Right atrium auricular region (tissue), 2 donors: ENCODE measurements at places on chromosomes 7 and 10.
A peak's percentile ranks its signal among the peaks of the same experiment; 100 is the strongest.

DNA sequence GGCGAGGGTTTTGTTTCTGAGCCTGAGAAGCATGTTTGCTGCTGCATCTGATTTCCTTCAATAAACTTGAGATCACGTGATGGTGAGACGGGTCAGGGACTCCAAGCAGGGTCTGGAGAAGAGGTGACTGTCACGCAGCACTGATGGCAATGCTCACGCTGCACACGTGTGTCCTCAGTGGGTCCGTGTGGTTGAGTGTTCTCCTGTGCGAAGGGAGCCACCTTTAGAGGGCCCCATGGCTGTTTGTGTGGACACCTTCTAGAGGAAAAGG, 100.4 kb downstream of the WDR37 start:
- H3K27ac ChIP-seq: no peak overlapping the region
- no peaks in the 10 kb centered on the region for H3K36me3 ChIP-seq
- H3K27me3 ChIP-seq: no peaks in the 10 kb centered on the region

DNA sequence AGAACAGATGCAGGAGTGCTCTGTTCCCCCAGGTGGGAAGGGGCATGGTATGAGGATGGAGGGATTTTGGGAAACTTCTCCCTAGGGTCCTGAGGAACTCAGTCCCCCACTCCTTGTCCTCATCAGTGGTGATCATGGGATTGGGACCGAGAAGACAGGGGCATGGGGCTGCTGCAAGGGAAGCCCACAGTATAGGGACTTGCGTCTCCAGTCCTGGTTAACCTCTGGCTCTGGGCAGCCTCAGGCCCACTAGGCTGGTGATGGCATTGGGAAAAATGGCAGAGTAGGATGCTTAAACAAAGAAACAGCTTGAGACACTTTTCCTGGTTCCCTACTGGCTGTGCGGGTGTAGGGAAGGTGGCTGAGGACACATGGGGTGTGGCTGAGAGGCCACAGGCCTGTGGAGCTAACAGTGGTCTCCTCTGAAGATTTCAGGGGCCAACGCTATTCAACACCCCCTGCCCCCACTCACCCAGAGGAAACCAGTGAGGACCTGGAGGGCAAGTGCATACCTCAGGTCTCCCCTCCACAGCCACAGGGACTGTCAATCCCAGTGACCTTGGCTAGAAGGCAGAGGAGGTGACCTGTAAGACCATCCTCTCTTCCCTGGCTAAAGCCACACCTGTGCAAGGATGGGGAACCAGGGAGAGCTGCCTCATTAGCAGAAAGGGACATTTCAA, 261.3 kb downstream of the CCSER2 start:
- H3K4me1 ChIP-seq: no peaks in the 10 kb centered on the region
- no peak overlapping the region for H3K27ac ChIP-seq
- no peaks in the 10 kb centered on the region for H3K27me3 ChIP-seq
- no peaks in the 10 kb centered on the region for H3K36me3 ChIP-seq
- H3K4me3 ChIP-seq: no peak overlapping the region
- DNase-seq: no peak

DNA sequence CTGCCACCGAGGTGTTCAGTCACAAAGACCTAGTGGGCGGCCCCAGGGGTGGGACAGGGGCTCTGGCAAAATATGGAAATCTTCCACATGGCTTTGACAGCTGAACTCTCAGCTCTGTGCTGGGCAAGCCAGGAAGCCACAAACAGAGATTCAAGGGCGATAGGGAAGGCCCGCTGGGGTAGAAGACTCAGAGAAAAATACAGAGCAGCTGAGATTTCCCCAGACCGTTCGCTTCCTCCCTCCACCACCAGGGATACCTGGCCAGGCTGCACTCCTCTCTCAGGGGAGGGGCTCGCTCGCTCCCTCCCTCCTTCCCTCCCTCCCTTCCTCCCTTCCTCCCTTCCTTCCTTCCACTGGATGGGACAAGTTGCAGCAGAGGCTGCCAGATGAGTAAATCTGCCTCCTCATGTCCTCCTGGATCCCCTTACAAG, 260.5 kb downstream of the PRPF18 start:
- no peak overlapping the region for H3K27ac ChIP-seq
- no peak overlapping the region for H3K4me3 ChIP-seq
- DNase-seq: no peak
- H3K36me3 ChIP-seq: no peaks in the 10 kb centered on the region
- no peaks in the 10 kb centered on the region for H3K27me3 ChIP-seq

DNA sequence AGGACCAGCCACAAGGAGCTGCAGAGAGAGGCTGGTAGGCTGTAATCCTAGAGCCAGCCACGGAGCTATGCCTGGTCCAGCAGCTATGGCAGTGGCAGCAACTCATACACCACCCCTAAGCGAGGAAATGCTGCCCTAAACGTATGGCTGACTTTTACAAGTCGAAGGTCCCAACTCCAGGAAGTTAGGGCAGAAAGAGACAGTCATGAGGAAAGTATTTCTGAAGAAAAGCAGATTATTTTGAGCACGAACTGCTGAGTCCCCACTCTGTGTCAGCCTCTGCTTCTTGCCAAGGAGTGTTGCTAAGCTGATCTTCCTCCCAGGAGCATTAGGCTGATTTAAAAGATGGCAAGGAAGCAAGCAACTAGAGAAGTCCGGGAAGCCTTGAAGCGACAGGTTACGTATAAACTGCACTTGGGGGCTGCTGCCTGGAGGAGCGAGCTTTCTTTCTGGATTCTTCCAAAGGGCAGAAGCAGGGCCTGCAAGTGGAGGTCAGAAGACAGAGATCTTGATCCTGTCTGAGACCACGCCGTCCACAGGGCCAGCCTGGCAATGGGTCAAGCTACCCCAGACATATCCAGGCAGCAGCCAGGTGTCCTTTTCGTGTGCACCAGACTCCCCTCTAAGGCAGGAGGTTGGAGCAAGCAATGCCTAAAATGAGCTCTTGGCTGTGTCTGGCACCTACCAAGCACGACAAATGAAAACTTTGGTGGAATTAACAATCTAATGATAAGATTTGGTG, 39.4 kb downstream of the PLXNA4 start:
- DNase-seq: no peak
- H3K4me1 ChIP-seq: peaks cover 13% of the 10 kb centered on the region
- no peak overlapping the region for H3K4me3 ChIP-seq
- no peaks in the 10 kb centered on the region for H3K27me3 ChIP-seq

DNA sequence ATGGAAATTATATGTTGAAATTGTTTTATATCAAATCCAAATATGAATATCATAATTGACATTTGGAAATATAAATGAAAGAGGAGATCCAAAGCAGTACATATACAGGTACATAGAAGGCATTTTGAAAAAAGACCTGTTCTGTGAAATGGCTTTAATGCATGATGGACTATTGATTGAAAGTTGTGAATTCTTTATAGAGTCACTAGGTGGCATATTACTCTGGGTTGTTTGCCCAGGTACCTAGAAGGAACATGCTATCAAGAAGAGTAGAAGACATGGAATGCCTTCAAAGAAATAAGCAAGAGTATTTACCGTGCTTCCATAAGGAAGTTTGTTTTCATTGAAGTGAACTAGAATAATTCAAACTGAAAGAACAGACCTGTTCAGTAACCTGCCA, 160.0 kb upstream of the ANK3 start:
- DNase-seq: no peak
- H3K36me3 ChIP-seq: no peaks in the 10 kb centered on the region
- H3K27ac ChIP-seq: no peak overlapping the region

DNA sequence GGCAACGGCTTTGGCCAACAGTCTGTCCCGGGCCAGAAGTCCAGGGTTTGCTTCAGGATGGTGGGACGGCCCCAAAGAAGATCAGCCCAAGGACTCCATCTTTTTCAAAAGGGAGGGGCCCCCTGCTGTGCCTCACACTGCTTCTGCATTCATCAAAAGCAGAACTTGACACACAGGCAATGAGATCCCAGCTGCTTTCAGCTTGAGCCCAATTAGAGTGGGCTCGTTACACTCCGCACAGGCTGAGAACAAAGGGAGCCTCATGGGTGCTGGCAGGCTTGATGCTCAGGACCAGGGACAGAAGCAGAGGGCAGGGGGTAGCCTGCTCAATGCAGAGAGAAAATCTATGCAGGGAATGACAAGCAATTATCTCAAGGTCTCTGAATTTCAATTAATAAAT, 45.5 kb downstream of the VOPP1 start:
- H3K36me3 ChIP-seq: no peaks in the 10 kb centered on the region
- H3K4me3 ChIP-seq: no peak overlapping the region
- no peaks in the 10 kb centered on the region for H3K27me3 ChIP-seq
- no peaks in the 10 kb centered on the region for H3K4me1 ChIP-seq
- DNase-seq: no peak

GRCh38 chr10:24561453-24561852, 162.2 kb downstream of the ARHGAP21 start:
- H3K4me1 ChIP-seq: no peaks in the 10 kb centered on the region
- no peak overlapping the region for H3K4me3 ChIP-seq
- no peaks in the 10 kb centered on the region for H3K27me3 ChIP-seq

DNA sequence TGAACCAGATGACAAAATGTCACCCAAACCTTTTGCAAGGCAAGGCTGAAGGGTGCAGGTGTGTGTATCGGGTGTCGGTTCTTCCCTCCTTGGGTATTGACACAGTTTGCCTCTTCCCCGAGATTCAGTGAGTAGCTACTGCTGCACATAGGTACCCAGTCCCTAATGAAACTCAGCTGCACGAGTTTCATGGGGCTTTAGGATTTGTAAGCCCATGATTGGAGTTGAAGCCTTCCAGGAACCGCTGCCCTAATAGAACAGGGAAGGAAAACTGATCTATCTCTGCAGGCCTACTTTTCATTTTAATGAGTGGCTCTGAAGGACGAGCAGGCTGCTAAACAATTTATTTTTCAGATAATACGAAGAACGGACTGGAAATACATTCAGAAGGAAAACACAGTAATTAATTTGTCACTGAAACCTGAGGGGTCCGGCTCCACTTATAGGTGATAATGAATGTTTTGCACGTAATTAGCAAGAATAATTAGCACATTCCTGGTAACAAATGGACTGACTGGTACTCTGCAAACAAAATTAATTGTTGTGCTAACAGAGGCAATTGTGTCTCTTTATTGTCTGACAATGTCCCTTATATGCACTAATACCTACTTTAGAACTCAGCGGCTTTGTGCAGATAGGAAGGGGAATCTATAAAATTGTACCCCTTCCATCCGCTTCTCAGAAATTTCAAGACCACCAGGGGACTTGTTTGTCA, 49.6 kb upstream of the FZD8 start:
- no peaks in the 10 kb centered on the region for H3K27me3 ChIP-seq
- no peaks in the 10 kb centered on the region for H3K36me3 ChIP-seq
- H3K4me3 ChIP-seq: no peak overlapping the region
- no peak for DNase-seq

GRCh38 chr10:132457328-132458070, 60.5 kb downstream of the PWWP2B start:
- no peaks in the 10 kb centered on the region for H3K4me1 ChIP-seq
- H3K36me3 ChIP-seq: no peaks in the 10 kb centered on the region
- no peak for DNase-seq

GRCh38 chr10:121808835-121809234, 119.0 kb downstream of the ATE1 start:
- H3K36me3 ChIP-seq: no peaks in the 10 kb centered on the region
- H3K4me1 ChIP-seq: no peaks in the 10 kb centered on the region
- H3K27me3 ChIP-seq: no peaks in the 10 kb centered on the region
- no peak overlapping the region for H3K4me3 ChIP-seq

- no peak overlapping the region for H3K27ac ChIP-seq
- DNase-seq: no peak
- no peaks in the 10 kb centered on the region for H3K36me3 ChIP-seq
These were observed 1.2 kb downstream of the CALY start for GRCh38 chr10:133335246-133336117.

DNA sequence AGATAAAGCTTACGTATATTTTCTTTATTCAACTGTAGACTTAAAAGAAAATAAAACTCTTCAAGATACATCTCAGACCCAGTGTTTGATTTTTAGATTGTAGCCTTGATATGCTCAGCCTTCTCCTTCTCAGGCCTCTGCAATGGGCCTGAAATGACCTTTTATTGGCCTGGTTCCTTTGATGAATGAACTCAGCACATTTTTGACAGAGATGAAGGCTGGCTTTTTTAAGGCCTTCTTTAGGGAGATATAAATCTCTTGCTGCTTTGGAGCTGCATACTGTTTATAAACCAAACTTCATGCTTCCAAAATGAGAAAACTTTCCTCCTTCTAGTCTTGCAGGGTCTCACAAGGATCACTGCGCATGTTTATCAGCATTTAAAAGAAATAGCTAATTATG, 1049.8 kb downstream of the LRMDA start:
- no peaks in the 10 kb centered on the region for H3K36me3 ChIP-seq
- H3K4me1 ChIP-seq: no peaks in the 10 kb centered on the region
- no peak overlapping the region for H3K4me3 ChIP-seq
- DNase-seq: no peak
- H3K27me3 ChIP-seq: no peaks in the 10 kb centered on the region

DNA sequence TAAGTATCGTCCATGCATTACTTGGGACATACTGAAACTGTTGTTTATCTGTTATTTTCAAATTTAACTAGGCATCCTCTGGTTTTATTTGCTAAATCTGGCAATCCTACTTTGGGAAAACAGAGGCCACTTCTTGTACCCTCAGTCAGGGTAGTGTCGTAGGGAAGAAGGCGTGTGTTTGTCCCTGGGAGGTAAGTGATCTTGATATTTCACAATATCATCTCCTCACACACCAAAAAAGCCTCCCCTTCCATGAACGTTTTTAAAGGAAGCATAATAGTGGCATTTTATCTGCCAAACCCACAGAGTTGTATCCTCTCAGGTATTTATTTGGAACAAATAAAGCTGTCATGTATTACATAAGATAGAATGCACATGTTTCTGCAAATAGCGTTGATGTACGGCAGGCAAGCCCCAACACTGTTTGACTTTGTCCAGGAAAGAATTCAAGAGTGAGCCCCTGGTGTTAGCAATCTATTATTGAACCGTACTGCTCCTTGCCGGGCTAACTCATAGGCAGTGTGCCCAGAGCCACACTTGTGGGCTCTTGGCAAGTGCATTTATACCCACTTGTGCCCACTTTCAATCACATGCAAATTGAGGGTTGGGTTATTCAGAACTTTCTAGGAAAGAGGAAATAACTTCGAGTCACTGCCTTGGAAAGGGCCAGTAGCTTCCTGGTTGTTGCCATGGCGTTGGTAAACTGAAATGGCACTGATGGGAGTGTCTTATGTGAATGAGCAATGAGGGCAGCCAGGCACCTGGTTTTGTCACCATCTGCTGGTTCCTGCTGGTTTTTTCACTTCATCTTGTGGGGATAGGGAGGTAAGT, 266.0 kb downstream of the USP6NL start:
- no peaks in the 10 kb centered on the region for H3K36me3 ChIP-seq
- H3K4me3 ChIP-seq: no peak overlapping the region
- H3K27ac ChIP-seq: no peak overlapping the region
- no peak for DNase-seq
- no peaks in the 10 kb centered on the region for H3K27me3 ChIP-seq

GRCh38 chr7:125358551-125359167, 429.0 kb upstream of the POT1 start:
- H3K27me3 ChIP-seq: no peaks in the 10 kb centered on the region
- no peak overlapping the region for H3K4me3 ChIP-seq
- H3K36me3 ChIP-seq: no peaks in the 10 kb centered on the region
- DNase-seq: no peak

GRCh38 chr10:30433730-30434272, at the start of gene MAP3K8:
TSS of gene MAP3K8 (plus strand) at chr10:30434184. CDS start at chr10:30438939, 4,755 bp downstream.
- H3K27ac ChIP-seq: peak within 1 kb of the TSS; percentile 99
- H3K27me3 ChIP-seq: no peaks in the 10 kb centered on the region
- H3K36me3 ChIP-seq: peaks cover 3% of the 10 kb centered on the region
- peak; percentile 94 for DNase-seq

- no peak for DNase-seq
- no peak overlapping the region for H3K4me3 ChIP-seq
- H3K27ac ChIP-seq: peak overlapping the region; percentile 44
- no peaks in the 10 kb centered on the region for H3K36me3 ChIP-seq
- peaks cover 17% of the 10 kb centered on the region for H3K4me1 ChIP-seq
- H3K27me3 ChIP-seq: no peaks in the 10 kb centered on the region
These were observed 32.5 kb downstream of the ZNF438 start for GRCh38 chr10:30999070-30999712.
